ENCODE measurements at places on chromosomes 16 and 17.

GRCh38 chr16:23876256-23876896, 40.6 kb downstream of the PRKCB start:
- DNase-seq = no peak

GRCh38 chr16:81495321-81496234, 51.0 kb downstream of the CMIP start:
- no peak for DNase-seq

DNA sequence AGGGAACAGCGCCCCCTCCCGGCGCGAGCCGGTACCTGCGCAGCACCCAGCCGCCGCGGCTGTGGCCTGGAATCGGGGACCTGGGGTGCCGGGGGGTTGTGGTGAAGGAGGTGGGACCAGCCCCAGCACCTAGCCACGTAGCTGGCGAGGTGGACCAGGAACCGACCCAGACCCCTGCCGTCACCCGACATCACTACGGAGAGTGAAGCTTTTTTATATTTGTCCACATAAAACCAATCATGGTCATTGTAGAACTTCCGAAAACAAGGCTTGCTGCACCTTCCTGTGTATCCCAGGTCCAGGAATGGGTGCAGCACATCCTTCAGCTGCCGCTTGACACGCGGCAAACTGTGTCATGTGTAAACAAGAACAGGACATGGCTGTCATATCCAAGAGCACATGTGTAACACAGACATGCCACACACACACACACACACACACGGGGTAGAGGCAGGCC, 1.3 kb downstream of the HBQ1 start:
- DNase-seq = peak; percentile 79

DNA sequence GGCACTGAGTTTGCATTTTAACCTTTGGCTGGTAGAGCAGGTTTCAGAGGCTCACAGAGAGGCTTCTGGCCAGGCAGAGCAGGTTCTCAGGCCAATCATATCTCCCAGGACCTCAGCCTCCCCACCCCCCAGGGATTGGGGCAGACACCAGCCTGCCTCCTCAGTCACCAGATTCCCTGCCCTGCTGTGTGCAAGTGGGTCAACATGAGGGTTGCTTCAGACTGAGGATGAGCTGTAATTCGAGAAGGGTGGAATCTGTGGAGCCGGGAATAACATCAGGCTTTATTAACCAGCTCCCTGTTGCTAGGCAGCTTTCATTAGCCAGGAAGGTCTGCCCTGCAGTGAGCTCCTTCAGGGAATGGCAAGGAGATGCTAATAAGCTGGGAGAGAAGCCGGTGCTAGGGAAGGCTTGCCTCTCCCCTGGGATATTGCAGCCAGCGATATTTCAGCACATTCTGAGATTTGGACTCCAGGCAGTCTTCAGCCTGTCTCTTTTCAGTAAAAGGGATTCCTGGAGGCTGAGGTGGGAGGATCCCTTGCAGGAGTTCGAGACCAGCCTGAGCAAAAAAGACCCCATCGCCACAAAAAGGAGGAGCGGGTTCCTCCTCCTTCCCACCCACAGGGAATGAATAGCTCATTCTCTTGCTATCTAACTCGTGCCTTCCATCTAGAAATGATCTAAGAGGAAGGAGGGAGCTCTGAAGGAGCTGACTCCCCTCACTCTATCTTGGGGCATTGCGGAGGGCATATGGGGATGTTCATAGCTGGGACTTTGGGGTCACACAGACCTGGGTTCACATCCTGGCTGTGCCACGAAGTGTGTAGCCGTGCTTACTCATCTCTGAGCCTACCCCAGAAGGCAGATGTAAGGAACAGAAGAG, 10.7 kb downstream of the SGSM2 start:
- DNase-seq = no peak

GRCh38 chr17:39836117-39836516, 28.0 kb downstream of the IKZF3 start:
- DNase-seq = no peak

DNA sequence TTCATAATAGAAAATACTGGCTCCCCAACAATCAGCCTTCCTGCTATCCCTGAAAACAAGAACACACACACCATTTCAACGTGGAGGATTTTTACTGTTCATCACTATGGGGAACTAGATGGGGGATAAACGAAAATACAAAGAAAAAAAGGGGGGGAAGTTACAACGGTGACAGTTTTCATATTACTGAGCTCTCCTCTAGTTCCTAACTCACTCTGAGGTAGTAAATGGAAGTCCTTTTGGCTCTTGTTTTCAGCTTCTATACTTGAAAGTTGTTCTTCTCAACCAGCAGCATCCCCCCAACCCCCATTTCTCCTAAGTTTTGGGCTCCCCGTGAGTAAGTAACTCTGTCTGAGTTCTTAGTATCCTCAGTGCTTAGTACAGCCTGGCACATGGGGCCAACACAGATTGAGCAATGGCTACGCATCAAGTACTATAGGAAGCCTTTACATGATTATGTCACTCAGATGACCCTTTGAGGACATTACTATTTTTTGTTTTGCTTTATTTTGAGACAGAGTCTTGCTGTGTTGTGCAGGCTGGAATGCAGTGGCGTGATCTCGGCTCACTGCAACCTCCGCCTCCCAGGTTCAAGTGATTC, 4.2 kb upstream of the CORO7 start:
- no peak for DNase-seq

DNA sequence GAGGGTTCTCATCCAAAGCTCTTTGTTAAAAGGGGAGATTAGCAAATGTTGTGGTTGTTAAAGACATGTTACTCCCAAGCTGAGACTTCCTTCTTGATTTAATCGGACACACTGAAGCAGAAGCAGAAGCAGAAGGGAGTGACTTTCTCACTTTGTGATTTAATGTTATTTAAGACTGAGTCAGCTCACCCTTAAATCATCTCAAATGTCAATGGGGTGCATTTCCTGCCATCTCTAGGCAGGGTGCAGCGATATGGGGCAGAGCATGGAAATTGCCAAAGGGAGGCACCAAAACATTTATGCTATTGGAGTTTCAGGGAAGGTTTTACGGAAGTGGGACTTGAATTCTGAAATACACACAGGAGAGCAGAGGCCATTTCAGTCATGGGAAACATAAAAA, 283.6 kb downstream of the ABCC12 start:
- DNase-seq = no peak

DNA sequence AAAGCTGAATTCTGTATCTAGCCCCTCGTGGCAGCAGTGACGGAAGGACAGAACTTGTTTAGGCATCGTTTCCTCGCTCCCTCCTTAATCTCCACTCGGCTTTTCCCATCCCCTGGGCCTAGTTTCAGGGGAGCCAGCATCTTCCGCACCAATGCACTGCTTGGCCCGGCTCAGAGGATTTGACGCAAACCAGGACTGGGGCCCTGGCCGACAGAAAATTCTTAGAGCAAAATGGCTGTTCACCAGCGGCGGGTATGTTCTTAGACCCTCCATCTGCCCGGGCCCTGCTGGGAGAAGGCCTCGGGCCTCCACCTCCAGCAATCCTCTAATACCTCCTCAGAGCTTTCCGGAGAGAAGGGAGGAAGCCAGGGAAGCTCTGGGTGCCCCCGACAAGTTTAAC, 54.6 kb downstream of the TBC1D16 start:
- peak; percentile 38 for DNase-seq

DNA sequence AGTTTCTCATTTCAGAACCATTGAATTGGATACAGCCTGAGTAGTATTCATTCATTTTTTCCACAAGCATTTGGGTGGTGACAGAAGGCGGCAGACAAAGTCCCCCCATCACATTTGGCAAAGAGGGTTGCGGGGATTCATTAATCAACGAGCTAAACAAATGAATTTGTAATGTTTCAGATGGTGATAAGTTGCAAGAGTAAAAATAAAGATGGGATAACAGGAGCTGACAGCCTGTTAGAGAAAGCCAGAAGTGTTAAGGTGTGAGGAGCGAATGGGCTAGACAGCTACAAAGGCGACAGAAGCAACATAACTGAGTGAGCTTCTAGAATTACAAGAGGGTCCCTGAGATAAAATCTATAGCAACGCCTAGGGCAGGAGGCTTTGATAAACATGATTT, 342.8 kb upstream of the HSBP1 start:
- DNase-seq = no peak

- DNase-seq = no peak
Measured at GRCh38 chr16:8958344-8959167, 5.2 kb downstream of the USP7 start.

- no peak for DNase-seq
Measured at GRCh38 chr17:68381076-68381900, 76.0 kb downstream of the WIPI1 start.

DNA sequence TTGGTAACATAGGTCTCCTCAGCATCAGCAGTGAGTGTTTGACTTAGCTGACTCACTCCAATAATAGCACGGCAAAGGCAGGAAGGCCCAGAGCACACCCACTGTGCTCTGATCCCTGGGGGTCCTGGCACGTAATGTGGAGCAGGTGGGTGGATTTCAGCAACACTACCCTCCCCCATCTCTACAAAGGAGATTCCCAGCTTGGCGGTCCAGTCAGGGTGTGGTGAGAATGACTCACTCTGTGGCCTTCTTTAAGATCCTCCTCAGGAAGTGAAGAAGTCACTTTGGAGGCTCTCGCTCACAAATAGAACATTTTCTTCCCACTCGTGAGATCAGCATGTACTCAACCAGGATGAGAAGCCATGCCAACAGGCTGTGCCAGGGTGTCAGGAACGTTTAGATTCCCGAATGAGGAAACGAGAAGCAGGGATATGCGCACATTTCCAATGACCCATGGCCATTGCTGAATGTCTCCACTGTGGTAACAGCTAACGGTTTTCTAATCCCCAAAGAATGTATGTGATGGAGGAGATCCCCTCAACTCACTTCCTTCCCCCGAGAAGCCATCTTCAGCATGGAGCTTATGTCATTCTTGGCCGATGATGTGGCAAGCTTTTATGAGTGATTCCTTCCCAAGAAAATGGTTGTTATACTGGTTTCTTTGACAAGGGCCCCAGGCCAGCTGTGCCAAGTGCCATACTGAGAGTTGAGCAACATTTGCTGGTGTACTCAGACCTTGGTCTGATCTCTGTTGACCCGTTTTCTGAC, 365.2 kb downstream of the C16orf95 start:
- DNase-seq = no peak

DNA sequence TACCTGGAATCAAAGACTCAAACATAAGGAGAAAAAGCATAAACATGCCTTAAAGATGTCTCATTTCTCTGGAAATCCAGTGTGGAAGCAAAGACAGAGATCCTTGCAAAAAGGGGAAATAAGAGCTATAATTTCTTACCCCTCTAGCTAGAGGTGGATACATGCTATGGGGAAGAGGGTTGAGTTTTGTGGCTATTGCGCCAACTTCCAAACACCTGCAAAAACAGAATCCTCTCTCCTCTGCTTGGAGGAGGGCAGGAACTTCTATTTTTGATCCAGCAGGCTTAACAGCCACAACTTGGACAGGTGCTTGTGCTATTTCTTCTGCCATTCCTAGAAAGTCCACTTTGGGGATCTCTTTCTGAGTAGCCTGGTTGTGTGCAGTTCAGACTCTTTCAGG, 21.5 kb upstream of the NUDT7 start:
- DNase-seq = no peak

- no peak for DNase-seq
Measured at GRCh38 chr16:13795131-13795530, 124.8 kb upstream of the ERCC4 start.

DNA sequence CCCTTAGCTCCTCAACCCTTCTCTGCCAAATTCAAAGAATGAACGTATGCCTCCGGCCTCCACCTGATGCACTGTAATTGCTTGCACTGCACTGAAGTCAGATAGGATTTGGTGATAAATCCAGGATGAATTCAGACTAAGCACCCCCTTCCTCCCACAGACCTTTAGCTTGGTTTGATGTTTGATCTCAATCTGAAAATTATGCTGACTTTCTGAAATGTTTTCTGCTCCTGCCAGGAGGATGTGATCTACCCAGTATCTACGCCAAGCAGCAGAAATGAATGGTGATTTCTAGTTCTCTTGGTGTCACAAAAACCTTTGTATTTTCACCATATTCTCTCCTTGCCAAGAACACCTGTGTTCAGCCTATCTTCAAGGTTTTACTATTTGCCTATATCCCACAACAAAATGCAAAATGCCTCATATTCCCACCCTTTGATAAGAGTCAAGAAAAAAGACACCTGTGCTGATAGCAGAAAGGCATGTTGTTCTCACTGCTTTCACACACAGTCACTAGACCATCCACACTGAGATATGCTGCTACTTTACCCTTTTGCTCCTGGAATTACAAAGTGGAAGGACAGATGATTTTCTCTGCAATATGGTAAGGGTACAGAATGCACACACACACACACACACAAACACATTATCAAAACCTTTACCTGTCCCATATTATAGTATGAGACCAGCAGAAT, 14.7 kb downstream of the RFFL start:
- no peak for DNase-seq

DNA sequence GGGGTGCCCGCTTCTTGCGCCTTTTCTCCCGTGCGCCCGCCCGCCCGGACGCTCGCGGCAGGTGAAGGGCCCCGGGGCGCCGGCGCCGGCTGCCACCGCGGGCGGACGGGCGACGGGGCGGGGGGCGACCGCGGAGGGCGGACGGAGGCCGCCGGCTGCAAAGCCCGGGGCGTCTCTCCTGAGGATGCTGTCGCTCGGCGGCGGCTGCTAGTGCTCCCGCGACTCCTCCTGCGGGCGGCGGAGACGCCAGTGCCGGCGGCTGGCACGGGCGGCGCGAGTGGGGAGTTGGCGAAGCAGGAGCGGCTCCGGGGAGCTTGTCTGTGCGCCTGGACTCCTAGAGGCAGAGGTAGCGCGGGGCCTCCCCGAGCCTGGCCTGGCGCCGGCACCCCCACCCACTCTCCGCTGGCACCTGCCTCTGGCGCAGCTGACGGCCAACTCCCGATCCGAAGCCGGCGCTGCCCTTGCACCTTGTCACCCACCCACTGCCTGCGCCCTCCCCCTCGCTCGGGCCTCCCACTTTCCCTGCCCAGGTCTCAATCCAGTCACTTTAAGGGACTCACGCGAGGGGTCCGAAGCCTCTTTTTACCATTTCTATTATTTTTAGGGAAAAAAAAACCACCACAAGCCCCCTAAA, at the start of gene FAM20A:
FAM20A (minus strand) TSS at position 437 of the 634 bp plus-strand sequence. CDS start 701 bp downstream, outside the sequence.
- DNase-seq = peak; percentile 19

DNA sequence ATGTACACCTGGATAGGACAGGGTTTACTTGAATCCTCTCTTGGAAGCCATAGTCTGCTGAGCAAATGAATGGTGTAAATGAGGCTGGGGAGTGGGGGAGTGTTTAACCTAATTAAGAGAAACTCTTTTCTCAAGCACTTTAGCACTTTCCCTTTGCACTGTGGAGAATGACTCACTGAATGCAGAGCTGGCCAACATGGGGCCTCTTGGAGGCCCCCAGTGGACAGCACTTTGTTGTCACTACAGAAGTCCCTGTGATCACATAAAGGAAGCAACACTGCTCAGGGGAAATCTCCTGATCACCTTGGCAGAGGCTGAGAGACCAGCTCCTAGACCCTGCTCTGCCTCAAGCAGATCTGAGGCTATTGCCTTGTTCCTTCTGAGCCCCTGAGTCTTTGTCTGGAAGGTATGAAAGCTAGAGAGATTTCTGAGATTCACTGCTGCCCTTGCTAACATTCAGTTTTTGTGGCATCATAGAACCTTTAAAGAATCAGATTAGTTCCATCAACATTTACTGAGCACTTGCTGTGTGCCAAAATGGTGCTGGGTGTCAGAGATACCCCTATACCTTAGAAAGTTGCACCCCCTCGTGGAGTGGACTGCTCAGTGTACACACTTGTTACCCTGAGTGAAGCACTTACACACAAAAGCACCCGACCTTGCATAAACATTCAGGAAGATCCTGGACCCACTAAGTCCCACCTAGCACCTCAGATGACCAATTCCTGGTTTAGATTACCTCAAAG, 230.1 kb upstream of the CCL2 start:
- no peak for DNase-seq

Measured in activated naive CD4-positive, alpha-beta T cell treated with anti-CD3 and anti-CD28 coated beads, Interleukin-2, amount 50 U/mL, for 72 hours (primary cell).